ENCODE measurements at places on chromosomes 12 and 14.
A peak's percentile ranks its signal among the peaks of the same experiment; 100 is the strongest.

DNA sequence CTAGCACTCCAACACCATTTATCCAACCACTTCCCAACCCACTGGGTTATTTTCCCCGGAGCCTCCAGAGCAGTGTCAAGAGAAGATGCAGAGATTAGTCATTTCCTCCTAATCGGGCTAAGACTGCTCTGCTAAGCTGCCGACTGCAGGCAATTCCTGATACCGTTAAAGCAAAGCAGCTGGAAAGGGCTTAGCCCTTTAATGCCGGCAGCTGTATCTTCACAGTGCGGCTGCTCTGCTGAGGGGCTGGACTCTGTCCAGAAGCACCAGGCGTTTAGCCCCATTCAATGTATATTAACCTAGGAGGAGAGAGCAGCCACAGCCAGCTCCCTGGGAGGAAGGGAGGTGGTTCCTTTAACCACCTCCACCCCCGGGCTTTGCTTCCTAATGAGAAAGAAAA is 11.1 kb downstream of the AQP6 start:
- DNase-seq, result peak; percentile 77

- no peak for DNase-seq
Observed at GRCh38 chr12:21819236-21819635, 44.7 kb upstream of the KCNJ8 start.

GRCh38 chr12:68446901-68447796 is 115.0 kb upstream of the MDM1 start:
- no peak for DNase-seq

DNA sequence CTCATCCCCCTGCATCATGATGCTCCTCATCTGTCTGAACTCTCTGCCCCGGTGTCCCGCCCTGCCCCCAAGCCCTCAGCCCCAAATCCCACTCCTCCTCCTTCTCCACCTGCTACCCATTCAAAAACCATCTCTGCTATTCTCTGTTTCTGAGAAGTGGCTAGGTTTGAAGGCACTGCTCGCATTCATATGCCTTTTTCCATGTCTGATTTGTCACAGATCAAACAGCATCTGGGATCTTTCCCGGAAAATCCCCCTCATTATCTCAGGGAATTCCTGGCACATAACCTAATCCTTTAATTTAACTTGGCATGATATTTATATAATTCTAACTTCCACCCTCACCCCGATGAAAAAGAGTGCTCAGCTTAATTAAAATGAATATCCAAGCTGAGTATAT is 3.3 kb upstream of the ADAM20 start:
- no peak for DNase-seq

DNA sequence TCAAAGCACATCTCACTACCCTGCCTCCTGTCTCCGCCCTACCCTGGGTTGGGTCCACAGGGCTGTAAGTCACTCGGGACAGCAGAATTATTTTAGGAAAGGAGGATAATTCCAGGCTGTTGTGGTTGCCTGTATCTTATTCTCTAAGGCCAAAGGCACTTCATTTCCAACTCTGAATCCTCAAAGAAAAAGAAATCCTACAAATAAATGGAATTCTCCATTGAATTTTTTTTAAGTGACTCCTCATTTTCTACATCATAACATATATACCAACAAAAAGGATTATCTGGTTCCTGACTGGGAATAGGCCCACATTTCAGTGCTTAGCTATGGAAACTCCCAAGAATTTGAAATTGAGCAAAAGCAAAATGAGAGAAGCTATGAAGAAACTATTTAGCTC is 186.4 kb downstream of the ITPR2 start:
- DNase-seq, result no peak

All from spinal cord (tissue), 10 donors.